ENCODE measurements at places on chromosomes 11 and 22.

GRCh38 chr11:73787051-73787642 is 527 bp upstream of the MRPL48 start:
- no peak for DNase-seq

DNA sequence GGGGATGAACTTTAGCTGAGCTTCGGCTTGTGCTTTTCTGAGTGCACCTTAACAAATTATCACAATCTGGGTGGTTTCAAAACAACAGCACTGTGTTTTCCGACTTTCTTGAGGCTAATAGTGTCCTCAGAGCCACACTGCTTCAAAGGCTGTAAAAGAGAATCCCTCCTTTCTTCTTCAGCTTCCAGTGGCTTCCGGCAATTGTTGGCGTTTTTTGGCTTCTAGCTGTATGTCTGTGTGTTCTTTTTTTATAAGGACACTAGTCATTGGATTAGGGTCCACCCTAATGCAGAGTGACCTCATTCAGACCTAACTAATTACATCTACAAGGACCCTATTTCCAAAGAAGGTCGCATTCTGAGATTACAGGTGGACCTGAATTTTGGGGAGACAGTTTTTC is 30.6 kb downstream of the KIAA1671 start:
- no peak for DNase-seq

DNA sequence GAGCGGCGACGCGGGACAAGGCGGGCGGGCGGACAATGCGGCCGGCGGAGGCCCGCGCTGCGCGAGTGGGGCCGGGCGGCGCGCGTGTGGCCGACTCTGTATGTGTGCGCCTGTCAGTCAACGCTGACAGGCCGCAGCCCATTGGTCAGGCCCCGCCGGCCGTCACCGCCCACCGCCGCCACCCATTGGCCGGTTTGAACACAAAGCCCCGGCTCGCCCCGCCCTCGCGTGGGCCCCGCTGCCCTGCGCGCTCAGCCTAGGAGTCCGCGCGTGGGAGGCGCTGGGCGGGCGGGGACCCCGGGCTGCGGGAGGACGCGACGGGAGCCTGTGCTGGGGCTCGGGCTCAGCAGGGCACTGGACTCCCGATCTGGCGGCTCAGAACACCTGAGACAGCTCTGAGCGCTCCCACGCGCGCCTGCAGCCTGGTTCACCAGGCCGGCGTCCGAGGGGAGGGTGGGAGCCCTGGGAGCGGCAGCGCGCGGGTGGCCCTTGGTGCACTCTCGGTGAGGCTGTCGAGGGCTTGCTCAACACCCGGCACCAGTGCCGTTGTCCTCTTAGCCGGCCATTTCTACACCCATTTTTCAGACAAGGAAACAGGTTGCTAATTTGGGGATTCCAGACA is at the start of gene SUN2:
SUN2 (minus strand) TSS at position 88 of the 622 bp plus-strand sequence. CDS start 3,370 bp downstream, outside the sequence.
- DNase-seq = peak; percentile 90

- no peak for DNase-seq
Measured at GRCh38 chr22:48489551-48490499, 1337.8 kb downstream of the BRD1 start.

GRCh38 chr11:114142707-114143106 is 83.2 kb downstream of the ZBTB16 start:
- DNase-seq = no peak

GRCh38 chr11:122756417-122756816 is 81.9 kb upstream of the CRTAM start:
- DNase-seq = peak; percentile 68

- peak; percentile 94 for DNase-seq
Measured at GRCh38 chr11:67505605-67506396, 638 bp upstream of the PITPNM1 start.

DNA sequence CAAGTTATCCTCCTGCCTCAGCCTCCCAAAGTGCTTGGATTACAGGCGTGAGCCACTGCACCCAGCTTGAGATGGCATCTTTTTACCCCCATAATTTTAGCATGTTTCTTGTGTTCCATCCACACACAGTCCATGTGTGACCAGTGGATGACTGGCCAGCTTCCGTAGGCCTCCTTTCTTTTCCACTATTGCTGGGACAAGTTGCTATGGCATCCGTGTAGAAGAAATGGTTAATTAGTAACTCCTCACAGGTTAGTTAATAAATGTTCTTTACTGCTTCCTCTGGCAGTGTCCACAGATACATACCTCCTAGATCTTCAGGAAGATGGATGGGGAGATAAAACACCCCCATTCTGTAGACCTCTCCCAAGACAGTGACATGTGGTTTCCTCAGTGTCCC is 154.3 kb upstream of the RASSF10 start:
- DNase-seq = no peak

GRCh38 chr22:48702573-48703264 is 1125.0 kb downstream of the BRD1 start:
- DNase-seq = no peak

DNA sequence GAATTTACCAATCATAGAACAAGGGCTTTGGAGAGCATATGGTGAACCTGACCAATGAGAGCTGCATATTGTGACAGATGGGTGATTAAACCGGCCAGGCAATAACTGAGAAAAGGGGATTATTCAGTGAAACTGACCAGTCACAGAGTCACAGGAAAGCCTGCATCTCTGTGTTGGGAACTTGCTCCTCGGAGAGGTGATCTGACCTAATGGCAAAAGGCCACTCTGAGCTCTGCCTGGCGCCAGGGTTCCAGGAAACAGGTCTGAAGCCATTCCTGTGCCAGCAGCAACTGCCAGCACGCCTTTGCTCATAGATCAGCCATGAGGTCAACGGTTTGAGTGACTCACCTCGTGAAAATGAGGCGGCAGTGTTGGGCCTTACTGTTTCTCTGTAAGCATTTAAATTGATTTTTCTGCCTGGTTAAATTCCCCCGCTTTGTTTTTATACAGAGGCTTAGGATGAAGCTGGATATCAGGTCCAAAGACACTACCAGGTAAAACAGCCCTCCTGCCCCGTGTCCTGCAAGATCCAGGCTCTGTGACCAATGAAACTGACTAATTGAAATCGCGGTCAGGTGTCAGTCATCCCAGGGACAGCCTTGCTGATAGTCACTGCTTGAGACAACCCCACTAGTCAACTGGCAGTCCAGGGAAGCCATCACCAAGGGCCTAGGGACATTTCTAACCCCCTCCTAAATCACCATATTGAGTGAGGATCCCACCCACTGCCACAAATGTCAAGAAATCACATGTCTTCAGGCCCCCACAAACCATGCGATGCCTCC is 35.8 kb upstream of the MYOD1 start:
- DNase-seq = no peak

GRCh38 chr11:29634744-29635143 is 382.1 kb downstream of the KCNA4 start:
- no peak for DNase-seq

DNA sequence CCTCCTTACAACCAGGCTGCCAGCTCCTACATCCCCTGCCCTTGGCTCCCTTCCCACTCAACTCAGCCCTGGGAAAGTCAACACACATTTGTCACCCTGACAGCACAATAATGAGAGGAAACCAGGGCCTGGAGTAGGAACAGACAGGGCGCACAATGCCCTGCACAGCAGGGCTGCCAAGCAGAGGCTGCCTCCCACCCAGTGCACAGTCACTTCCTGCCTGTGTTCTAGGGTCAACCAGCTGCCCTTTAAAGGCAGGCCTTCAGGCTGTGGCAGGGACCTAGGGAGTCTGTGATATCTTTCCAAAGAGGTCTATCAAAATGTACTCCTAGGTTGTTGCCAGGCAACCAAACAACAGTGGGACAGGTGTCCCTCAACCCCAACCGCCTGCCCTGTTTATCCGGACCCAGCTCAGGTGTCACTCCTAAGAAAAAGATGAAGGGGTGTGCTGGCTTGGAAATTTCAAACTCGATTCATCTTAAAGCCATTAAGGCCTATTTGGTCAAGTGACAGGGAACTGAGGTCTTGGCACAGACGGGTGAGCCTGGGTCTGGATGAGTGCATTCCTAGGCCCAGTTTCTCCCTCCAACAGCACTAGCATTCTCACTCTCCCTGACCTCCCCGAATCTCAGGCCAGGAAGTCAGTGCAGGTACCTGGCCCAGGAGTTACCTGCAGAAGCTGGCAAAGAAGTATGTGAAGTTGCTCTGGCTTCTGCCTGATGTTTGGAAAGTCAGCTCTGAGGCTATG is 110.3 kb upstream of the PITPNB start:
- DNase-seq = no peak

- no peak for DNase-seq
Measured at GRCh38 chr22:17007257-17007656, 765 bp downstream of the GAB4 start.

DNA sequence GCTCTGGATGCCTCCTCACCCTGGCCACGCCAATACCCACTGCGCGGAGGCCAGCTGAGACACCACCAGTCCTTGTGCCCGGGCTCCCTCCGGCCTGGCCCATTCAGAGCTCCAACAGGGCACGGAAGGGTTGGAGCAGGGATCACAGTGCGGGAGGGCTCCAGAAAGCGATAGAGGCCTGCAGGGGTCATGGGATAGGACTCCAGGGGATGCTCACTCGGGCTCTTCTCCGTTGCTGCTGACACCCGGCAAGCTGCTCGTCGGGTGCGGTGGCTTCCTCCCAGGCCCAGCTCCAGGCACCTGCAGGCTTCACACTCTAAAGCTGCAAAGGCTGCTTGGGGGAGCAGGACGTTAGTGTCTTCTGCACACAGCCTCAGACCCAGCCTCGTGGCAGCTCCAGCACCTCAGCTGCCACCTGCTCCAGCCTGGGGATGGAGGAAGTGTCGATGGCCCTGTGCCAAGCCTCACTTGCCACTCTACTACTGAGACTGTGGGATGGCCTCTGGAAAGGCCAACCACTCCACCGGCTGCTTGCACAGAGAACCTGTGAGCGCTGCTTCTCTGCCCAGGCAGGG is 10.6 kb downstream of the WNT7B start:
- DNase-seq = no peak
